A673 (cell line): ENCODE measurements at places on chromosomes 5 and 9. TPM values are rescaled to one million over a fixed set of nuclear protein-coding genes. Genes with fewer than 3 reads are reported as not detected.

DNA sequence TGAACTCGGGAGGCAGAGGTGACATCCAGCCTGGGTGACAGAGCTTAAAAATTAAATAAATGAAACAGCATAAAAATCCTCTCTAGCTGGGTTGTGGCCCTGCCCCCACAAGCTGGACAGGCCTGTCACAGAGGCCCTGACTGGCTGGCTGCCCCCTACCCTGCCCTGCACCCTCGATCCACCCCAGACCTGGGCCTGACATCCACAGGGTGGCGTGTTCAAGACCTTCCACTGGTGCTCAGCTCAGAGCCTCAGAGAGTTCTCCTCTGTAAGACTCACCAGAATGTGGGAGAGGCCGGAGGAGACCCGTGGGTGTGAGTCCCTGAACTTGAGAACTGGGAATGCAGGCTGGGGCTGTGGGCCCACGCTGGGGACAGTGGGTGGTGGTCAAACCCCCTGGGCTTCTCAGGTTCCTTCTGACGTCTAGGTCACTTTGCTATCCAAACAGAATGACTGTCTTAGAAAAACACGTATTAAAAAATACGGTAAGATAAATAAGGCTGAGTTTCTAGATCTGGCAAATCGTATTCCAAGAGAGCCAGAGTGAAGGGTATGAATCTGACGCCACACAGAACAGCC is 9.7 kb upstream of the WDR38 start:
- no peak for DNase-seq

DNA sequence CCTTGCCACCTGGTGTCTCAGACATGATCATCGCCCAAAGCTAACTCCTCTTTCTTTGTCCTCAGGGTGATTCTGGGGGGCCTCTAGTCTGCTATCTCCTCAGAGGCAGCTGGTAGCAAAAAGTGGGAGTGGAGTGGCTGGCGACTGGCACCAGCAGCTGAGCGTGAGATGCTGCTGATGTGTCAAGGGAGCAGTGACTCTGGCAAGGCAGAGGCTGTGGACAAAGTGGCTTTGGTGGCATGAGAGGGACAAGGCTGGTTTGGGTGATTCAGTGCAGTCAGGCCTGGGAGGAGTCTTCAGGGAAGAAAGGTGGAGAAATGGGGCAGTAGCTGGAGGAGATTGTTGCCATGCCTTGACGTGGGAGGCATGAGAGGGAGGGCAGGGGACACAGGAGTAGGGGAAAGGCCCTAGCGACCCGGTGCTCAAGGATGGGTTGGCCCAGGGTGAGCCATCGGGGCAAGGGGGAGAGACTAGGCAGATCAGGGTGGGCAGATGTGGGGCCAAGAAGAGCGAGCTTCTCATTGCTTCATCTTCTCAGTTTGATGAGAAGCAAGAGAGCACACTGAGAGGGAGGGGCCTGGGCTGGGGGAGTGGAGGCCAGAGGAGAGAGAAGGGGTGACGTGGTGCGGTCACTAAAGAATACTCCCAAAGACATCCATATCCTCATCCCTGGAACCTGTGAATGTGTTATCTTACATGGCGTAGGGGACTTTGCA is 64.2 kb upstream of the SPTLC1 start:
- no peak for DNase-seq

DNA sequence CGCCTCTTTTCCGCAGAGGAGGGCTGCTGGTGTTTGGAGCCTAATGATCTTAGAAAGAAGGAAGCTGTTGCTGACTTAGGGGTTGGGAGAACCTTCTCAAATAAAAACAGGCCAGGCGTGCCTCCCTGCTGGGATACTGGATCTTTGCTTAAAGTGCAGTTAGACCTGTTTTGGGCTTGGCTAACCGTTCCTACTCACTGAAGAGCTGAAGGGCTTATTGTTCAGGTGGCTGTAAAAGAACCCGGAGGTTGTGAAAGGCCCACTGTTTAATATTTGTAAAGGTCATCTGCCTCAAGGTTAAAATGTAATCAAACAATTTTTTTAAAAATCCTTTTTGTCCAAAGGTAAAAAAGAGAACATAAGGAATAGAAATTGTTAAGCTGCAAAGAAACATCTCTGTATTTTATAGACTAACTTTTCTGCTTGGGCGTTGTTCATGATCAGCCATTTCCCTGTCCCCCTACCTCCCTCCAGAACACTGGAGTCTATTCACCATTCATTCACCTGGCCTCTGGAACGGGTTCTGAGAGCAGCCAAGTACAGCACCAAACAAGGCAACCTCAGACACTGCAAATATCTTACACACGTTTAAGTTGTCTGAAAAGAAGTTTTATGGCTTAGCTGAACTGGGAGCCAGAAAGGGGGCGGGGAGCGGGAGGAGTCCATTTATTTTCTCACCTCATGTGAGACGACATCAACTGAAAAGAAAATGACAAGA is 18.6 kb upstream of the MTMR12 start:
- no peak for DNase-seq

- DNase-seq = no peak
These were observed 301.9 kb downstream of the FER start for GRCh38 chr5:109049565-109049964.

- DNase-seq = no peak
These were observed 38.9 kb upstream of the FAM174A start for GRCh38 chr5:100496296-100496695.

GRCh38 chr5:9653061-9653460 is 22.9 kb upstream of the TAS2R1 start:
- no peak for DNase-seq

- DNase-seq = no peak
These were observed 493.5 kb downstream of the IRX1 start for GRCh38 chr5:4089087-4089486.

DNA sequence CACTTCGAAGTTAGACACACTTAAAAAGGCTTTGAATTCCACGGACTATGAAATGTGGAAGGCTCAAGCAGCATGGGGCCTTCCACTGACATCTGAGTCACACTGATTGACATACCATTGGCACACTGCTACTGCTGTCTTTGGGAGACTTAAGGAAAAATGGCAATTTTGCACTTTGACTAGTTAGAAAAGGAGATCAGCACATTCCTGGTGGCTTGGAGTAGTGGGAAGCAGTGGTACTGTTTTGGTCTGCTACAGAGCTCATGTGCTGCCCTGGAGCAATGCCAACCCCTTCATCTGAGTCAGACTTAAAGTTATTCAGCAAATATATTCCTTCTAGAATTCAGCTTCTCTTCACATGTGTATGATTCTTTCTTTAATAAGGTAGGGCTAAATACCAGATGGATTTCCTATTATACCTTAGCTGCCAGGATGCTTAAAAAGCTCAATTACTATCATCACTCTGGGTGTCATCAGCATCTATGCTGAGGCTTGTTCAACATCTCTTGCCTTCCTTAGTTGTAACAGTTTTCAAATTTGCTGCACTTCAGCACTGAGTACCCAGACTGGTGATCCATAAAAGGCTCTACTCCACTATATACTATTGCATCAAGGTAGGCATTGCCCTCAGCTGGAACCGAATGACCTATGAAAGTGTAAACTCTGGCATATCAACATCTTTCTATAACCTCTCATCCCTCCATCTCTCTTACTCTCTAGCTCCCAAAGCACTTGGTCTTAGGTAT is 42.3 kb upstream of the MOCS2 start:
- DNase-seq = peak; percentile 63

The TRAF1 gene
- 0.73 and 0.85 TPM in 2 replicates for total RNA-seq

DNA sequence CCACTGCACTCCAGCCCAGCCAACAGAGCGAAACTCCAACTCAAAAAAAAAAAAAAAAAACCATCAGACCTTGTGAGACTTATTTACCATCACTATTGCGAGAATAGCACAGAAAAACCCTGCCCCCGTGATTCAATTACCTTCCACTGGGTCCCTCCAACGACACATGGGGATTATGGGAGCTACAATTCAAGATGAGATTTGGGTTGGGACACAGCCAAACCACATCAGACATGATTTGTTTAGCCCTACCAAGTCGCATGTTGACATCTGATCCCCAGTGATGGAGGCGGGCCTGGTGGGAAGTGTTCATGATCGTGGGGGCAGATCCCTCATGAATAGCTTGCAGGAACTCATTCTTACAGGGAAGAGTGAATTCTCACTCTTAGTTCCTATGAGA is 26.6 kb downstream of the MYO10 start:
- DNase-seq = peak; percentile 72

The AQP7 gene
- not detected in 2 replicates for total RNA-seq

GRCh38 chr5:127290946-127291693 is 524 bp downstream of the MEGF10 start:
- DNase-seq = no peak

GRCh38 chr5:145056800-145057199 is 778.3 kb downstream of the PRELID2 start:
- peak; percentile 3 for DNase-seq

DNA sequence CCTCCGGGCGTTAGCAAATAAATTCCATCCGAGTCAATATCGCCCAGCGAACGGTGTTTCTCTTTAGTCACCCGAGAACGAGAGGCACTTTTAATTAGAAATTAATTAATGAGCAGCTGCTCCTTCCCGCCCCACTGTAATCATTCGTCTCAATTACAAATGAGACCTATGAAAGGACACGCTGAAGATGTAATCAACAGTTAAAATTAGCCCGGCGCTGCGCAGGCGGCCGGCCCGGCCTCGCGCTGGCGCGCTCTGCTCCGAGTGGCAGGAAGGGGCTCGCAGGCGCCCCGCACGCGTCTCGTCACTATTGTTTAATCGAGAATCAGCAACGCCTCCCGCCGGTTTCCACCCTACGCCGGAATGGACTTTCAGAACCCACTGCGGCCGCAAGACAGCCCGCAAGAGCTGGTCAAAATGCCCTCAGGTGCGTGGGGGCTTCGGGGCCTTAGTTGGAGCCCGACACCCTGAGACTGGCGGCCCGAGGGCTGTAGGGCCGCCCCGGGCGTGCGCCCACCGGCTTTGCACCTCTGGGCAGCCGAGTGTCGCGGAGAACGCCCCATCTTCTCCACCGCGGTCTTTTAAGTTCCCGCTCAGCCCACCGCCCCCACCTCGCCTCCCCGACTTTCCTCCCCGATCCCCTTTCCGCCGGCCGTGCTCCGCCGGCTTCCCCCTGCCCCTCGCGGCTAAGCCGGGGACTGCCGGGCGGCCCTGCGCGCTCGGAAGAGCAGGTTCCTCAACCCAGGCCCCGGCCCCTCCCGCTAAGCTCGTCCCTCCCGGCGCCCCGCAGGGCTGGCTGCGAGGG is 597 bp upstream of the IRX4 start:
- DNase-seq = peak; percentile 35

DNA sequence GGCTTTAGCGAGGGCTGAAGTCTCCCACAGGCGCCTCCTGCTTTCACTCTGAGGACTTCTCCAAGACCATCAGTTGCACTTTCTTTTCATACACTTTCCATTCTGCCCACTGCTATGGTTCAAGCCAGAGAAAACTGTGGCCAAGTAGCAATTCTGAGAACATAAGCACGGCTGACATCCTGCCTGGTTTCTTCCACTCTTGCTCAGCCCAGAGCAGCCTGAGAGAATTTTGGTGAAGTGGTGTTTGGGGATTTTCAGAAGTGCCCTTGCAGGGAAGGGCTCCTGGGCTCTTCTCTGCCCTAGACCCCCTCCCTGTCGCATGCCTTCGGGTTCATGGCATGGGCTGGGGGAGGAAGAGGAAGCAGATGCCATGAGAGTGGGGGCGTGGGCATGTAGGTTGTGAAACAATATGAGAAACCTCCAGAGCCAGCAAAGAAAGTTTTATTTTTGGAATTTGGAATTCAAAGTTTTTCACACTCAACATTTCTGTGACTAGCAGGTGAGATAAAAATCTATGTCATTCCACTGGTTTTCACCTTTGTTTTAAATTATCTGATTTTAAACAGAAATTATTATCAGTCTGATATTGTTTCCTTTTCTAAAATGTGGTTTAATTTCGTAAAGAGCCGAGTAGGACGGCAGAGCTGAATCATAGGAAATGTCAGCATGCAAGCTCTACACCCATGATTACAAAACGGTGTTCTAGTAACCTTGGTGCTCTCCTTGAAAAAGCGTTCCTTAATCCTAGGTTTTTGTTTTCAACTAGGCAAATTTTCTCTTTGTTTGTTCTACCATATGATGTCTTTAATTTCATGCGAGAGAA is 27.8 kb upstream of the TNFSF8 start:
- DNase-seq = no peak

DNA sequence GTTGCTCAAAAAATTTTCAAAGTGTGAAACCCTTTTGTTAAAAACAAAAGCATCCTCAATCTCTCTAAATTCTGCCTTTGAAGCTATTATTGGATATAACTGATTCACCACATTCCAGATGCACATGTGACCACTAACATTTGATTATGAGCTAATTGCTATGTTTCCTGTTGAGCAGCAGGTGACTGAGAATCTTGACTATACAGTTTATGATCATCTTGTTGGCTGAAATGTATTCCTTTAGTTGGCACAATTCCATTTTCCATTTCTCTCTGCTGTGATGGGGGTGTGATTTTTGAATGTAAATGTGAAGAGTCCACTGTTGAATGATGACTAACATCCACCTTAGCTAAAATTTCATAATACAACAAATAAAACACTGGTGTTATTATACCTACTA is 10.7 kb downstream of the LYSMD3 start:
- peak; percentile 91 for DNase-seq

DNA sequence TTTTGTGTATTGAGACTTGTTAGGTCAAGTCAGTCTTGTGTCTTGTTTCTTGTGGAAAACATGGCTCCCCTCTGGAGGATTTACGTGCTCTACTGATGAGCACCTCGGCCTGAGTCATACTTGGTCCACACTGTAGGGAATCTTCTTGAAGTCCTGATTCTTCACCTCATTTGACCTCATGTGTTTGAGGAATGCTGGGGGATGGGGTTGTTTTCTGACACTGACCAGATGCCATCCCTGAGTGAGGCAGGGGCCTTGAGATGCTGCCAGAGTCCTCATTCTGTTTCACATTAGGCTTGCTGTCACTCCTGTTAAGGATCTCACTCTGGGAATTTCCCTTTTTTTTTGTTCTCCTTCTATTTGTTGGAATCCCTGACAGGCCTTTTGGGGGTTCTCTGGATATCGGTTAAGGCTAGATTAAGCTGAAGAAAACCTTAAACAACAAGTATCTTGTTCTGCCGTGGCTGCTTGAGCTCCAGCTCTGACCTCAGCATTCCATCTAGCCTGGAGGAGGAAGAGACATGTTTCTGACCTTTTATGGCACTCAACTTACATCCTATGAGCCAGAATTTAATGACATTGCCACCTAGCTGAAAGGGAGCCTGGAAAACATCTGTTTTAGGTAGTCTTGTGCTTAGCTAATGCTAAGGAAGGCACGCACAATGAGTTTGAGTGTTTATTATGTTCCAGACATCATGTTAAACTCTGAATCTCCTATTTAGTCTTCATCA is 20.6 kb downstream of the TCOF1 start:
- DNase-seq = no peak
